ENCODE measurements at places on chromosomes 1 and 21.

DNA sequence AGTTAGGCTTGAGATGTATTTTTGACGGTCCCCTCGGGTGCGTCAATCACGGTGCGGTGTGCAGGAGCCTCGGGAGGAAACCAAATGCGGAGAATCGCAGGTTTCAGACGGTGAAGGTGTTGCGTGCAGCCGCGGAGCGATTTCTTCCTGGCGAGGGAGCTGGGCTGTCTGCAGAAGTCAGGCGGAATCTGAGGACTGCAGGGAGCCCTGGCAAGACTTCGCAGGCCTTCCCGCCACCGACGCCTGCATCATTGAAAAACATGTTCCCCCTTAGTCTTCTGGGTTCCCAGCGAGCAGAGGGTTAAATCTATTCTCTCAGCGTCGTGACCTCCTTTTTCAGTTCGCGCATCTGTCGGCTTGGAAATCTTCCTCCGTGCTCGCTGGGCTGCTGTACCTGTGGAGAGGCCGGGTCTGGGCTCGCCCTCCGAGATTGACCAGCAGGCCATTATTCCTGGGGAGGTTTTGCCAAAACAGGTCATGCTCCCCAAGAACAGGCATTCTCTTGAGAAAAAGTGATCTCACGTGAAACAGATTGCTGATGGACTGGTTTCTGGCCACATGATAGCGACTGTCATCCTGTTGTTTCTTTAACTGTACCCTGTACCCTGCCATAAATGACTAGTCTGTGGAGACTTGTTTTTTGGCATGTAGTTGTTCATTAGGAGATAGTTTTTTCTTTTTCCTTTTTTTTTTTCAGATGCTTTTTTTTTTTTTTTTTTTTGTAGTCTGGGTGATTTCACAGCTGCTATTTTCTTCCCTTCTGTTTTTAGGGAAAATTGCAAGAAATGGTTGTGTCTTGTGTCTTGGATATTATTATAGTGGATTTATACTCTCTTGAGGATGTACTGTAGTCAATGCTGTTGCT is 894 bp downstream of the EPB41 start:
- DNase-seq, result peak; percentile 44

DNA sequence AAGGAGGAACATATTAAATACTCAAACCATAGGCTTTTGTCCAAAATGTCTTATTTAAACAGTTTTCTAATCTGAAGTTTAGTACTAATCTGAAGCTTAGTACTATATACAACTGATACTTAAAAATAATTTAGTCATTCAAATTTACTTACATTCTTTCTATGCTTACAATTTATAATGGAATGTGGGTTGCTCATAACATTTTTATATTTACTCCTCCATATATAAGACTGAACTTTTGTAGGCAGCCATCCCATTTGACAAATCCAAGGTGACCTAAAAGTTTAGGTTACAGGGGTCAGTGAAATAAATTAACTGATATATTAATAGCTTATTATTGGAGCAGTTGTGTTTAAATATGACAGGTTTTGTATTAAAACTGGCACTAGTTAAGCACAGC is 570.6 kb downstream of the DPYD start:
- DNase-seq, result no peak

DNA sequence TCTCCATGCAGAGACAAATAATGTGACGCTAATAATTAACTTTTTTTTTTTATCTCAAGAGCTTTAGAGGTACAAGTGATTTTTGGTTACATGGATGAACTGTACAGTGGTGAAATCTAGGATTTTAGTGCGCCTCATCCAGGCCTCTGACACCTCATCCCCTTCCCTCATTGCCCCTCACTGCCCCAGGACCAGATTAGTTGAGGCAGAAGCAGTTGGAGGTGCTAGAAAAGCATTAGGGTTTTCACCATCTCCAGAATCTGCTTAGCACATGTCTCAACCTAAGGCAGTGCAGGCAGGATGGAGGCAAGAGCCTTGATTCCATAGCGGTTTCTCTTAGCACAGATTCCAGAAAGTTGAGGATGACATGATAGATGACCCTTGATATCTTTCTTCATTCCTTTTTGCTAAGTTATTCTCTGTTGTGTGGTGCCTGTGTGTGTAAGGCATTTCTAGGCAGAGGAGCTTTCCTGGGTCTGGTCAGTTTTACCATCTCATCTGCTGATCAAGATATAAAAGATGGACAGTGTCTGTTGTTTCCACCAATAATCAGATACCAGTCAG is 16.3 kb upstream of the IL10 start:
- DNase-seq, result no peak

- DNase-seq, result no peak
These were observed 3.1 kb downstream of the SLC41A1 start for GRCh38 chr1:205809942-205810345.

DNA sequence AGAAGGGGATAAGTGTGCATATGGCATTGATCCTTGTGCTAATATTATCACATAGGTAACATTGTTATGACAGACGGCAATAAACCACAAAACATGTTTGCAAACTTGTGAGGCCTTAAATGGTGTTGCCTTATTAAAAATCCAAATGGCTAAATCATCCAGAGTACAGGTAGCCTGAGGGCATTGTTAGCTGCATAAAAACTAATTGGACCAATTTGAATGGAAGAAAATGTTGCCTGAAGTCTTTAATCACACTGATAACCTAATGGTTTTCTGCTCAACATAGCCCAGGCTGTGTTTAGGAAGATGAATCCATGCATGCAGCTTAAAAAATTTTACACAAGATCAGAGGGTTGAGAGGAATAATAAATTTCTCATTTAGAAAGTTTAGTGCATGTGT is 19.4 kb upstream of the LRRC53 start:
- no peak for DNase-seq

DNA sequence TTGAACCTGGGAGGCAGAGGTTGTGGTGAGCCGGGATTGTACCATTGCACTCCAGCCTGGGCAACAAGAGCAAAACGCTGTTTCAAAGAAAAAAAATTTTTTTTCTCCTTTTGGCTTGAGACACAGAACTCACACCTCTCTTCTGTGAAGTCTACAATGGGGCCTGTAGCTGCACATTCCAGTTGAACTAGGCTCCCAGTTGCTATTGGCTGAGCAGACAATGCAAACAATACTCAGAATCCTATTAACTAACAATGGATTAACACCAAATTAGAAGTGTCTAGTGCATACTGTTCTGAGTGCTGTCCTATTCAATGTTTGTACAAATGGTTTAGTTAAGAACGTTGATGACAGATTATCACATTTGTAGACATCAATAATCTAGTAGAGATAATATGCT is 17.6 kb upstream of the MCL1 start:
- DNase-seq, result no peak

- DNase-seq, result no peak
These were observed 41.9 kb downstream of the HIVEP3 start for GRCh38 chr1:41876576-41877445.
